T follicular helper cell (primary cell): ENCODE measurements at places on chromosomes 3 and 15.

- DNase-seq = no peak
Measured at GRCh38 chr3:129121016-129121791, 400 bp downstream of the RAB43 start.

GRCh38 chr15:67820122-67820991 is 5.0 kb upstream of the SKOR1 start:
- DNase-seq = no peak

DNA sequence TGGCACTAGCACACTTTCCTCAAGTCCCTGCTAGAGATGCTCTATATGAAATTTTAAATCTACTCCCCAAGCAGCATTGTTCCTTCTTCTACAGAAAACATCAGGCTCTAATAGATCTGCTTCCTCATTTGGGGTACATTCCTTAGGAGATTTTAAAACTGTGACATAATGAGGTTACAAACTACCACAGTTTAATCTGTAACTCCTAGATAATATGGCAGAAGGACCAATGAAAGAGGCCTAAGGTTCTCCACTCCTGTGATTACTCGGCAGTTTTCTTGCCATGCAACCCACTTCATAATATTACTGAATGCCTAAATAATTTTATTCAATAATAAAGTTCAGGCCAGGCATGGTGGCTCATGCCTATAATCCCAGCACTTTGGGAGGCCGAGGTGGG is 16.1 kb downstream of the ZNF106 start:
- no peak for DNase-seq

GRCh38 chr15:69060041-69060481 is 45.6 kb downstream of the NOX5 start:
- no peak for DNase-seq

- DNase-seq = no peak
Measured at GRCh38 chr3:118269537-118270125, 765.0 kb downstream of the IGSF11 start.

- no peak for DNase-seq
Measured at GRCh38 chr3:69104586-69104985, 17.8 kb downstream of the LMOD3 start.

GRCh38 chr3:177426878-177427495 is 229.7 kb upstream of the TBL1XR1 start:
- no peak for DNase-seq

GRCh38 chr3:57864853-57865252 is 108.7 kb downstream of the SLMAP start:
- DNase-seq = no peak

DNA sequence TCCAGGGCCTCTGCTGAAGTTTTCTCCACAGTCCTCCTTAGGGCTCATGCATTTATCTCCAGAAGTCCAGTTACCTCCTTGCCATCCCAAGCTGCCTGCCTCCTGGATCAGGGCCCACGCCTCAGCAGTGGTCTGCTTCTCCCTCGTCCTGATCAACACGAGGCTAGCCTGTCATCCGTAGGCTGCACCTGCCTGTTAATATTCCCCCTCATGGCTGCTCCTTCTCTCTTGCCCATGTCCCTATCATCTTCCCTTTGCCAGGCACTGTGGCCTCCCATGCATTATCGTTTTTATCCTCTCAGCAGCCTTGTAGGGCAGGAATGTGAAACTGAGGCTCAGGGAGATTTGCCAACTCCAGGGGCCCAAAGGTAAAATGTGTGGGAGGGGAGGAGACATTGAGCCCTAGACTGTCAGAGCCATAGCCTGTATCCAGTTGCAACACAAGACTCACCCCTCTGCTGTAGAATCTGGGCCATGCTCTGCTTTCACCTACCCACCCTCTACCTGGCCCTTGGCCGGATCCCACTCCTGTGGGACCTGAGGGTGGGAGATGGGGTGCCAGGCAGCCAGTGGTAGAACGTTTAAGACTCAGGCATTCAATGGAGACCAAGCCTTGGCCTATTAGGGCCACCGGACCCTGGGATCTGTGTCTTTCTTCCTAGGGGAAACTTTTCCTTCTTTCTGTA is 4.6 kb downstream of the GRM2 start:
- no peak for DNase-seq

DNA sequence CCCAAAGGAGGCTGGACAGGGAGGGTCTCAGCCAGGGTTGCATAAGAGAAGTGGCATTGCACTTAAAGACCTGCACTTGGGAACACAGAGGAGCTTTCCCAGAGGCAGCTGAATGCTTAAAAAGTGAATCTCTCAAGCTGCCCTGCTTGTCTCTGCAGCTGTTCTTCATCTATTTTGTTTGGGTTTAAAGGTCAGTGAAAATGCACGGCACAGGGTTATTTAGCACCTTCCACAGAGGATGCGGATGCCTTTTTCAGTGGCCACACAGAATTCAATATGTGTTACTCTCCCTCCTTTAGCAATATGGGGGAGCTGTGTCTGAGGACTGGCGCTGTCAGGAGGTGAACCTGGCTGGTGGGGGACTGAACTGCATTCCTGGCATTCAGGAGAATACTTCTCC is 22.7 kb upstream of the CTNNB1 start:
- DNase-seq = no peak

DNA sequence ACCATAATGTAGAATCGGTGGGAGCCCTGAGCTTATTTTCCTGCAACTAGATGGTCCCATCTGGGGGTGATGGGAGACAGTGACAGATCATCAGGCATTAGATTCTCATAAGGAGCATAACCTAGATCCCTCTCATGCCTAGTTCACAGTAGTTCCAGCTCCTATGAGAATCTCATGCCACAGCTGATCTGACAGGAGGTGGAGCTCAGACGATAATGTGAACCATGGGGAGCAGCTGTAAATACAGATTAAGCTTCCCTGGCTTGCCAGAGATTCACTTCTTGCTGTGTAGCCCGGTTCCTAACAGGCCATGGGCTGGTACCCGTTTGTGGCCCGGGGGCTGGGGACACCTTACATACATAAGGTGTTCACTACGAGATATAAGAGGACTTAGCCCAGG is 67.5 kb upstream of the LRRFIP2 start:
- DNase-seq = no peak

- DNase-seq = no peak
Measured at GRCh38 chr3:107458871-107459270, 63.9 kb upstream of the BBX start.

- no peak for DNase-seq
Measured at GRCh38 chr3:31106204-31106603, 211.7 kb upstream of the GADL1 start.

DNA sequence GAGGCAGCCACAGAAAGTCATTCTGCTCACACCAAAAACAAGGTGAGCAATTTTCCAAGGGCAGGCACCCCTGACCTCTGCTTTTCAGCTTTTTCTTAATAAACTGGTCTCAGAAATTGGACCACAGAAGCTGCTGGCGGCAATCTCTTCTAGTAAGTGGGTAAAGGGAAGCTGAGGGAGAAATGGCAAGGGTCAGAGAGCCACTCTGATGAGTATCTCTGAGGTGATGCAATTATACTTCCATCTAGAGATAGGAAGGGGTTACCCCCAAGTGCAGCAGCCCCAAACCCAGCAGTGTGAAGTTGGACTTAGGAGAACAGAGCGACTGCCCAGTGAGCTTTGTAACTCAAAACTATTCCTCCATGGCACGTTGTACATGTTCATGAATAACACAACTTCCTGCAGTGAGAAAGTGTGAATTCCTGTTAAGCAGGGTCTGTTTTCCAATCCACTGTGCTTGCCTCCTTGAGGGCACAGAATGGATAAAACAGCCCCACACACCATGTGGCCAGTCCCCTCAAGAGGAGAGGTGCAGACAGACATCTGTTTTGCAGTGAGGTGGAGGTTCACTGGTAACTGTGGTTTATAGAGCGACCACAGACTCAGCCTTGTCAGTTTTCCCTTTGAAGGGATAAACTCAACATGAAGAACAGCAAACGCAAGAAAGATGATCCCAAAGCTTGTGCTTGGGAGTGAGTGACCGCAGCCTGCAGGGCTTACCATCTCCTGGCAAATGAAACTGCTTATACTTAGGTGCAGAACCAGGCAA is 683.4 kb upstream of the CFAP20DC start:
- no peak for DNase-seq

- no peak for DNase-seq
Measured at GRCh38 chr3:168933614-168934013, 729.9 kb downstream of the MECOM start.

- DNase-seq = no peak
Measured at GRCh38 chr15:55694652-55695150, 48.3 kb downstream of the PRTG start.
